ENCODE measurements at places on chromosomes 1 and 21.
A peak's percentile ranks its signal among the peaks of the same experiment; 100 is the strongest.

DNA sequence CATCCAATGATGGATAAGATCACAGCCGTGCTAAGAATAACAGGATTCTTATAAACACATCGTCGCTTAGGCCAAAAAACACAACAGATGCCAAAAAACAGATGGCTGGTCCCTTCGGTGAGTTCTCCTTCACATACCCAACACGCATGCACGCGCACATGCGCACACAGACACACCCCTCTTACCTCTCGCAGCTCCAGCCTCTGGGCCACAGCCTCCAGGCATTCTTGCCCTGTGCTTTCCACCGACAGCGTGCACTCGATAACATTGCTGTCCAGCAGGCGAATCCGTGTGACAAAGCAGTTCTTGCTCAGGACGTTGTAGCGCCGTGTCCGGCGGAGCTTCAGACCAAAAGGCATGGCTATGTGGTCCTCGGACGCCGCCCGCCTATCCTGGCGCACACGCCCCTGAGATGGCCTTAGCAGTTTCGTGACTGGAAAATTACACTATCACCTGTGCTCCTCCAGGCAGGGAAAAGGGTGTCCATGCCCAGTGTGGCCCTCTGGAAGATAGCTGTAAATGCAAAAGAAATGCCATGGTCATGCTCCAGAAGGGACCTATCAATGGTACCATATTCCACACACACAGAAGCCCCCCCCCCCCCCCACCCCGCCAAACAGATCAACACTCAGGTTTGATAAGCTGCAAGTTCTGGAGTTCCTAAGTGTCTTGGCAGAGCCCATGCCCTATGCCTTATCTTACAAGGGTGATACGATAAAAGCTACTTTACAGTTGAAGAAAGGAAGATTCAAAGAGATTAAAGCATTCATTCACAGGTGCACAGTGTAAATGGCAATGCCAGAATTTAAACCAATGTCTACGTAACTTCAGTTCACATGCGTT, 86.7 kb downstream of the PTPN14 start:
- DNase-seq: no peak

GRCh38 chr1:172002725-172003345, 161.5 kb downstream of the DNM3 start:
- no peak for DNase-seq

DNA sequence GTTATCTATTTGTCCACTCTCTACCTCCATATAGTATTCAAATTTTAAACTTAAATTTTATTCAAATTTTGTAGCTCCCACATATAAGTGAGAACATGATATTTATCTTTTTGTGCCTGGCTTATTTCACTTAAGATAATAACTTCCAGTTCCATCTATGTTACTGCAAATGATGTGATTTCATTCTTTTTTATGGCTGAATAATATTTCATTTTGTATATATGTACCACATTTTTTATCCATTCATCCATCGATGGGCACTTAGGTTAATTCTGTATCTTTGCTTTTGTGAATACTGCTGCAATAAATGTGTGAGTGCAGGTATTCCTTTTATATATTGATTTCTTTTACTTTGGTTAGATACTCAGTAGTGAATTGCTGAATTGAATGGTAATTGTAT, 2.1 kb downstream of the DNAH14 start:
- DNase-seq: no peak

DNA sequence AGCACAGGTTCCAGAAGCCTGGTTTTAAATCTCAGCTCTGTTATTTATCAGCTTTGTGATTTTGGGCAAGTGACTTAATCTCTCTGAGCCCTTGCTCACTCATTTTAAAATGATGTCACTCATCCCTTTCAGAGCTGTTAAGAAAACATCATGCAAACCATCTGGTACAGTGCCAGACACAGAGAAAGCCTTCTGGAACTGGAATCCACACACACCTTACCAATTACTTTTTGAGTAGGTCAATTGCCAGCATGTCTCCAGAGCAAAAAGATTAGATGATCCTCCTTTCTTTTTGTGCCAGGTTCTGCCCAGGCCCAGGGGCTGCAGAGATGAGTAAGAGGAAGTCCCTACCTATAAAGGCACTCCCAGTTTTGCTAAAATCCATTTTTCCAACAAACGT, 61.3 kb downstream of the ROR1 start:
- DNase-seq: no peak

DNA sequence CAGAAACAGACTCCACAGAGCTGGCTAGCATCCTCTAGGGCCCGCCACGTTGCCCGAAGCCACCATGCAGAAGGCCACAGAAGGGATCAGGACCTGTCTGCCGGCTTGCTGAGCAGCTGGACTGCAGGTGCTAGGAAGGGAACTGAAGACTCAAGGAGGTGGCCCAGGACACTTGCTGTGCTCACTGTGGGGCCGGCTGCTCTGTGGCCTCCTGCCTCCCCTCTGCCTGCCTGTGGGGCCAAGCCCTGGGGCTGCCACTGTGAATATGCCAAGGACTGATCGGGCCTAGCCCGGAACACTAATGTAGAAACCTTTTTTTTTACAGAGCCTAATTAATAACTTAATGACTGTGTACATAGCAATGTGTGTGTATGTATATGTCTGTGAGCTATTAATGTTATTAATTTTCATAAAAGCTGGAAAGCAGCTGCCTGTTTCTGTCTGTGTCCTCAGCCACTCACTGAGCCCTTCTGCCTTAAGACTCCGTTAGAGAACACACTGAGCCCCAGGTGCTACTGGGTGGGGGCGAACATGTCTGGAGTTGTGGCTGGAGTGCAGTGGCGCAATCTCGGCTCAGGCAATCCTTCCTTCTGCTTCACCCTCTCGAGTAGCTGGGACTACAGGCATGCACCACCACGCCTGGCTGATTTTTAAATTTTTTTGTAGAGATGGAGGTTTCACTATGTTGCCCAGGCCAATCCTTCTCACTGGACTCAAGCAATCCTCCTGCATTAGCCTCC, 14.8 kb downstream of the MFSD2A start:
- DNase-seq: no peak

- no peak for DNase-seq
Measured at GRCh38 chr1:26169198-26169554, 413 bp upstream of the C1orf232 start.

DNA sequence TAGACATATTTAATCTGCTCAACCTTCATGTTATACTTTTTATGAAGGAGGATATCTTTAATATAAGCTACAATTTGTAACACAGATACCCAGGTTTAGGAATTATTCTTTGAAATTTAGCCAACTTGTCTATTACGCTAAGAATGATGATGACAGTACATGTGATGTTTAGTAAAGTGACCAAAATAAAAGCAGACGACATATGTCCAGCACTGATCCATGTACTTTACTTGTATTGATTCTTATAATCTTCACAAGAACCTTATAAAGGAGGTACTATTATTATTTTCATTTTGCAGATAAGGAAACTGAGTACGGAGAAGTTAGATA, 37.2 kb upstream of the ATG4C start:
- no peak for DNase-seq

- no peak for DNase-seq
Measured at GRCh38 chr1:152926091-152926490, 17.7 kb downstream of the IVL start.

DNA sequence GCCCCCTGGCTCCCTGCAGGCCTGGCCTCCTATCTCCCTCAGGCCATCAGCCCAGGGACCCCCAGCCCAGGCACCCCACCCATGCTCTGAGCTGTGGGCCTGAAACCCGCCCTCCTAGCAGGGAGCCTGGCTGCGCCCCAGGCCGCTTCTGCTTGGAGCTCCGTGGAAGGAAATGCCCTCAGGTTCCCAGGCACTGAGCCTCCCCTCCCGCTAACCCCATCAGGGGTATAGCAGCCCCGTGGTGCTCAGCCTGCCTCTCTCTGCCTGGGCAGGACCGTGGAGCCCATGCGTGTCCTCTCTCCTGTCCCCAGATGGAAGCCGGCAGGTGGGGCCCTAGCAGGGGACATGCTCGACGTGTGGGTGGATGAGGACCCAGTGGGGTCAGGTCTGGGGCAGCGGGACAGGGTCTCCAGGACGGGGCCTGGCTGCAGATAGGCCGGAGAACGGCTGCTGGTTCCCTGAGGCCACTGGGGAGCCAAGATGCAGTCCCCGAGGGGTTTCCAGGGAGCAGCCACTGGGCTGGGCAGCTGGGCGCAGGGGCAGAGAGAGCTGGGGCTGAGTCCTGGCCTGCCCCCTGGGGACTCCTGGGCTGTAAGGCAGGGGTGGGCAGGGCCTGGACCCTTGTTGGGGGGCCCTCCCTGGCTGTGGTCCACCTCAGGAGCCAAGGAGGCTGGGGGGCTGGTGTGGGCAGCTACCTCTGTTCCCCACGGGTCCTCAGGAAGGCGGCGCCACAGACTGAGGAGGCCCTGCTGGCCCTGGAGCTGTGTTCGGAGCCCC, 75.5 kb downstream of the MORN1 start:
- DNase-seq: no peak

DNA sequence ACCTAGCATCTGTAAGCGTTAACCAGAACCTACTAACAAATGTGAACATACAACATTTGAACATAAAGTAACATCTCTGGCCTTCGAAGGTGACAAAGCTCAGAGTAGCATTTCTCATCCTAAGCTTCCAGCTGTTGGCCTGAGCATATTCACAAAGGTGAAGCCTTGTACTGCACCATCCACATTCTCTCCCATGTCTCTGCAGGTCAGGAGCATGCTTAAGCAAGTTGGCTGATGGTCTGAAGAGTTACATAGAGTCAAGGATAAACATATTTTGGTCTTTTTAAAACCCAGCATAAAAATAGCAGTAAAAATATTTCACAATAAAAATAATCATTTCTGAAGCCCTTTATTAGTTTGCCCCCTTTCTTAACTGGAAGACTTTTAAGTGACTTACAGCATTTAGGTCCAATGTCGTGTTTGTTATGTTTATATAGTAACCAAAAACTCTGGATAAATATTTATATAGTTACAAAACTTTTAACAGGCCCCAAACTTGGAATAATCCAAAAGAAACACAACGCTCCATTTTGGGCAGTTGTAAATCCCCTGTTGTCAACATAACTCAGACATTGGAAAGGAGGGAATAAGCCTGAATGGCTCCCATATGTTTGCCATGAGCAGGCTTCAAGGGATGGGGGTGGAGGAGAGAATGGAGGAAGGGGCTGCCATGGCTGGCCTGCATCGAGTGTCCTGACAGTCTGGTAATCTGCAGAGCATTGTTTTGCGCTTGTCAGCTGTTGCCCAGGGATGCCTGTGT, 42.8 kb upstream of the ENAH start:
- DNase-seq: no peak

- DNase-seq: no peak
Measured at GRCh38 chr1:221644663-221645258, 97.1 kb downstream of the DUSP10 start.

DNA sequence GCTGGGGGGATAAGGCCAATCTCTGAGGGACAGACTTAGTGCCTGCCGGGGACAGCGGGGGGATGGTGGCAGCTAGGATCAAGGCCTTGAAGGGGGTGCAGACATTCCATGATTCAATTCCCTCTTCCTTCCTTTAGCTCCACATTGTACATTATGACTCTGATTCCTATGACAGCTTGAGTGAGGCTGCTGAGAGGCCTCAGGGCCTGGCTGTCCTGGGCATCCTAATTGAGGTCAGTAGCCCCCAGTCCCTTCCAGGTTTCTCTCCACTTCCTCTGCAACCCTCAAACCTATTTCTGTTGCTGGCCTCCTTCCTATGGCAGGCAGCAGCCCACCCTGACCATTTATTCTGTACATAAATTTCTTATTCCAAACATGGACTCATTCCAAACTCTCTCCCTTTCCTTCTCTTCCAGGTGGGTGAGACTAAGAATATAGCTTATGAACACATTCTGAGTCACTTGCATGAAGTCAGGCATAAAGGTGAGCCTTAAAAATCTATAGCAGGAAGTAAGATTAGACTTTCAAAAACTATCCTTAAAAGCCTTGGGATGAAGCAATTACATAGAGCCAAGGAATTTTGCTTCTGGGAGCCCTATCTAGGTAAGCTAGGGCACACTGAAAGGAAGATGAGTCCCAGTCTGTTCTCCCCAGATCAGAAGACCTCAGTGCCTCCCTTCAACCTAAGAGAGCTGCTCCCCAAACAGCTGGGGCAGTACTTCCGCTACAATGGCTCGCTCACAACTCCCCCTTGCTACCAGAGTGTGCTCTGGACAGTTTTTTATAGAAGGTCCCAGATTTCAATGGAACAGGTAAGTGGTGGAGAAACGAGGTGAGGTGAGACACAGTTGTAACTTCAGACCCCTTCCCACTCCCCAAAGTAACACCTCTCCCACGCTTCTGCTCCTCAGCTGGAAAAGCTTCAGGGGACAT, 5.1 kb downstream of the CA14 start:
- DNase-seq: no peak

- DNase-seq: no peak
Measured at GRCh38 chr1:1047407-1047806, 26.7 kb downstream of the RNF223 start.

- DNase-seq: peak; percentile 54
Measured at GRCh38 chr1:231421546-231421970, 529 bp downstream of the EGLN1 start.

DNA sequence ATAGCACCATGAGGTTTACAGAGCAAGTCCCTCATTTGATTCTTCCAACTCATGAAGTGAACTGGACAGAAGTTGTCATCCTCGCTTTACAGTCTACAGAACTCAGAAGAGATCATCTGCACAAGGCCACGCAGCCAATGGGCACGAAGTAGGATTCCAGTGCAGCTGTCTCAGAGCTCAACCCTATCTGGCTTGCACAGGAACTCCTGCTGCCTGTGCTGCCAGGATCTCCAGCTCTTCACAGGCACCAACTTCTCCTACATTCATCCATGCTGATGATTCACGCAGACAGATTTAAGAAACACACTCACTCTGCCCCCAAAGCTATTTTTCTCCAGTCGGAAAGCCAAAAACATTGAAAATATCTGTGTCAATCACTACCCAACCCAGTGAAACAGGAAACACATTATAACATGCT, 157.0 kb downstream of the RERE start:
- DNase-seq: no peak

- DNase-seq: no peak
Measured at GRCh38 chr21:42690586-42690985, 37.2 kb downstream of the PDE9A start.

DNA sequence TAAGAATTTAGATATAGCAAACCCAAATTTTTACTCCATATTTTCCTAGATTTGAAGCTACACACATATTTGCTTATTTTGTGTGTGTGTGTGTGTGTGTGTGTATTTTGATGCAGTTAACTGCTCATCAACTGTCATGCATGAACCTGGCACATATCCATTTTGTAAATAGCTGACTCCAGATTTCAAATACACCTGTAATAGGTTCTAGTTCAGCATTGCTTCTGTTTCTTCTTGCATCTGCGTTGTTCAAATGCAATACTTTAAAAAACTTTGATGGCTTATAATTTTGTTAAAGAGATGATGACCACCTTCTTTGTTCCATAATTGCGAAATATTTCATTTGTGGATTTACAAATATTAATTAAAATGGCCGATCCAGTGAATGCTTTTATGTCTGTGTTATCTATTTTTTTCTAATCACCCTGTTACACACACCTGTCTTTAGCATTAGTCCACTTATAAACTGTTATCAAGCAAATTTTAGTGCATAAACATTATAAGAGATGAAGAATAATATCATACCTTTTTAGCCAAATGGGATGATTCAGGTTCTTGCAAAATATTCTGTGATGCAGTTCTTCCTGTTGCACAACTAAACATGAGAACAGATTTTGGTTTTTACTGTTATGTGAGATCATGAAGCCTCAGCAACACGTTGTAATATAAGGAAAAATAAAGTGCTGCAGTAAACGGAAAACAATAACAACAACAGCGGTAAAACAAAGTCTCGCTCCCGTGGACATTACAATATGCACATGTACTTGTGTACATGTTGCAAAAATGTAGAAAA, 12.7 kb upstream of the S100A11 start:
- no peak for DNase-seq
